ENCODE measurements at places on chromosomes 3 and 15.

- no peak for DNase-seq
Measured at GRCh38 chr3:141561426-141562034, 74.7 kb downstream of the RASA2 start.

GRCh38 chr3:183825456-183826161 lies at the start of gene MAP6D1:
MAP6D1 (minus strand) TSS chr3:183825577; CDS start chr3:183825547, 30 bp downstream.
- DNase-seq, result peak; percentile 1

GRCh38 chr3:95721938-95722337 lies 1092.5 kb upstream of the EPHA6 start:
- DNase-seq, result no peak

GRCh38 chr3:151037746-151038477 lies 47.6 kb upstream of the MED12L start:
- DNase-seq, result no peak

DNA sequence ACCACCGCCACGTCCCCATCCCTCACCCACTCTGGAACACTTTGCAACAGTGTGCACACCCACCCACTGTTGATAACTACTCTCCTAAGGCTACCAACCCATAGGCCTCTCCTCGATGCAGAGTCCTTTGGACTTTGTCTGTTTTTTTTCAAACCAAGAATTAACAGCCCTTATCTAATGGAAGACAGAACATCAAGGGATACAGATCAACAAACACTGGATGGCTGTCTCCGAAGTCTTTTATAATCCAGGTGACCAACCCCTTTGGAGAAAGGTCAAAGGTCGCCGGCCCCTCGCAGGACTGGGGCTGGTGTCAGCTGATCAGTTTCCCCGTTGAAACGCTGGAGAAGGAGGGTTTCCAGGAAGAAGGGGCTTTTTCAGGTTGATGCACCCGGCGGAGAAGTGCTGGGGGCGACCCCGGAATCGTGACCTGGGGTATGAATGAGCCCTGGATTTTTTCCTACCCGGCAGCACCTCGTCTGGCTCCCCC lies 532 bp downstream of the B4GALT4 start:
- no peak for DNase-seq

DNA sequence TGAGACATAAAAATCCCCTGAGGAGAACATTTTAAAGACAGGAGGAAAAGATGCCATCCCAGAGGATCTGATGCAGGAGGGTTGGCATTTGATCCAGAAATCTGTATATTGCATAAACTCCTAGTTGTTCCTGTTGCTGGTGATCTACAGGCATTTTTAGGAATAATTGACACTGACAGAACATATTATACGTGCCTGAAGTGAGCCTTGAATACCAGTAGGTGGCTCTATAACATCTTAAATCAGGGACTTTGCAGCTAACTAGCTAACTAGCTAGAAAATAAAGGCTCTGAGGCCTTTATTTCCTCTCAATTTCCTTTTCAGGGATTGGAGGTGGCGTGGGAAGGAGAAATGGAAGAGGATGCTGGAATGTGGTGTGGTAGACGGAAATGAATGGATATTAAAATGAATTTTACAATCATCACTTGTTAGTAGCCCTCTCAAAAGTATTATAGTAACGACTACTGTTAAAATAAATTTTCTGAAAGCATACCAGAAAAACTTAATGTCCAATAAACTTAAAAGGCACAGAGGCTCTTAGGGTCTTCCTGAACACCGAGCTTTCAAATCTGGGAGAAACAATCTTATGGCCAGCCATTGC lies 73.8 kb upstream of the ZBED2 start:
- DNase-seq, result no peak

DNA sequence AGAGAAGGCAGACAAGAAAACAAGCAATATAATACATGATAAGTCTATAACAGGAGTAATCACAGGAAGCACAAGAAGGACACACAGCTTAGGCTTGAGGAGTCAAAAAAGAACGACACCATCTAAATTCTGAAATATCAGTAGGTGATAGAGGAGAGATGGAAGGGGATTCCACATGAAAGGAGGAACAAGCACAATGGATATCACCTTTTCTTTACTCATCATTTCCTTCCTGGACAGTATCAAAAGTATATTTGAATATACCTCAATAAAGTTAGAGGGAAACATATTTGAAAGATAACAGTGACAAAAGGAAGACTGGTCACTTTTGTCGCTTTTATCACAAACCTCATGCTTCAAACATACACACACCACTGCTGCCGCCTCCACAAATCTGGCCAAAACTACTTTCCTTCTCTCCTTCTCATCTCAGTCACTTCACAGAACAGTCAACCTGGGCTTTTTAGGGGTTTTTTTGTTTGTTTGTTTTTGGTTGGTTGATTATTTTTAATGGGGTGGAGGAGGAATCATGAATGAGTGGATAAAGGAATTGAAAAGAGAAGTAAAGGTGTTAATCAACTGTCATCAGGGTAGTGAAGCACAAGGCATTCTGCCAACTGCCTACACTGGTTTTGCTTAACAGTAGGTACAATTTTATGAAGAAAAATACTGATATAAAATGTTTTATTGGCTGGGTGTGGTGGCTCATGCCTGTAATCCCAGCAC lies 18.5 kb downstream of the DENND4A start:
- no peak for DNase-seq

- no peak for DNase-seq
Measured at GRCh38 chr3:181292984-181293383, 303.4 kb upstream of the DNAJC19 start.

- no peak for DNase-seq
Measured at GRCh38 chr3:82641701-82642100, 880.3 kb upstream of the GBE1 start.

GRCh38 chr15:98085003-98085639 lies 124.6 kb downstream of the ARRDC4 start:
- no peak for DNase-seq

GRCh38 chr3:25818335-25818734 lies 28.4 kb downstream of the OXSM start:
- DNase-seq, result no peak

DNA sequence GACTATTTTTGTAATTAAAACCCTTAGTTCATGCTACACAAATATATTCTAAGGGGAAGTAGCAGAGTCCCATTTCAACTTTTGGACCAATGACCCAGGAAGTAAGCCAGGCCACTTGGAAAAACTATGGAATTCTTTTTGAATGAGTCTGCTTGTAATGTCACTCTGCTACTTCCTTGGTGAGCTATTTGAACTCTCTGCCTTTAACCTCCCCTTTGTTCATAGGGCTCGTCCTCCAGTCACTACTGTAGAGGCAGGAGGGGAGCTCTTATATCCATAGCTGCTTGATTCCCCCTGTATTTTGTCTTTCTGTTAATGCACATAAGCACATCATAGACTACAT lies 119.6 kb downstream of the UACA start:
- no peak for DNase-seq

DNA sequence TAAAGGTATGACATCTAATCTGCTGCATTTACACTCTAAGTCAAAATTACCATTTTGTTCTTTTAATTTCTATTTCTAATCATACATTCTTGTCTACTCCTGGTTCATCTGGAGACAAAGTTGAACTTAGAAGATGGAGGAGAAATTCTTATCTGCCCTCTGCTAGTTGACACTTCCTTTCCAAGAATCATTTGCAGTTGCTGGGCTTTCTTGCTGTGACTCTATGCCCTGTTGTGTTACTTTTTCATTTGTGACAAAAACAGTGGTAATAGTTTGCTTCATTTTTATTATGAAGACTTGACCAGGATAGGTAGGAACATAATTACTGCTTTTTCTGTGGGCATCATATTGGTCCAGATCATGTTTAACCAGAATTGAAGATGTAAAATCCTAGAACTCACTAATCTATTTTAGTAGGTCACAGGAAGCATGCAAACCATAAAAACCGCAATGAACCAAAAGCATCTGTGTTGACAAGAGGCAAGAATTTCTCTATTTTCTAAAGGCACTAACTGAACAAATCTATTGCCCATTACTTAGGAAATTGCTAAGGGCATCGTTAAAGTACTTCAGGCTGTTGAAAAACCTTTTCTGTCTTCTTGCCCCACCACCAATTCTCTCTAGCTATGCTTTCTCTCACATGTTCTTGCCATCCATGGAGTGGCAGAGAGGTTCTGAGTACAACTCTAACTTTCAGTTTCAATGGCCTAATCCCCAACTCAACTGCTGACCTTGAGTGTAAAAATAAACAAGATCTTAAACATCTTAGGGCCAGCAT lies 4.2 kb upstream of the CCR2 start:
- DNase-seq, result no peak

DNA sequence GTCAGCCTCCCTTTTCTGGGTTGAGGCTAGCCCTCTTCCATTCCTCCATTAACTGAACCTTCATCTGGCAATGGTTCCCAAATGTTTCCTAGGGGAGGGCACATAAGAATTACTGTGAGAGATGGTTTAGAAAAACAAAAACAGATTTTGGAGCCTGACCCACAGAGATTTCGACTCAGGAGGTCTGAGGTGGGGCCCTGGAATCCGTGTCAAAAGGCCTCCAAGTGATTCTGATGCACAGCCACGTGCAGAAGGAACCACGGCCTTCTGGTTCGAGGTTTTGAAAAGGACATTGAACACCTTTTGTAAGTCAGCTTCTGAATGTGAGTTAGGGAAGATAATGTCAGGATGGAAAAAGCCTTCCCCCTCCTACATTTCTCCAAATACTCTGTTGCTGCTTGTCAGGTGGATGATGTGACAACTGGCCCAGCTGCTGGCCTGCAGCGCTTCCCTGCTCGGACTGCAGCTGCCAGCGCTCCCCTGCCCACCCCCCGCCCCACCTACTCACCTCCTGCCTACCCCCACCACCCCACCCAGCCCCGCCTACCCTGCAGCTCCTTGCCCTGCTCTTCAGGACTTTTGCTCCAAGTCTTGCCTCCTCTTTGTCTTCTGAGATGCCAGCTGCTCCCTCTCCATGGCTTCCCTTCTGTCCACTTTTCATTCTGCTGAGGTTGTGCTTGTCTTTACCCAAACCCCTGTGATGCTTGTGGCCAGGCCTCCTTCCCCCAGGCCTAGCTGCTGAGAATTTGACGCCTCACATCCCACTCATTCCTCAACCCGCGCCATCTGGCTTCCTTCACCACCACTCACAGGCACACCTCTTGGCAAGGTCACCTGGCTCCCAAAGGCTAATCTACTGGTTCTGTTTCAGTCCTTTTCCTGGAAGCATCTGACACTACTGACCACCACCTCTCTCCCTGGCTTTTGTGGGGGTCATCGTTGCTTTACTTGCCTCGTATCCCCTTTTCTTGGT lies 6.6 kb downstream of the EHD4 start:
- DNase-seq, result no peak

GRCh38 chr3:414063-414462 lies 217.5 kb downstream of the CHL1 start:
- no peak for DNase-seq

- no peak for DNase-seq
Measured at GRCh38 chr3:123094516-123095313, 27.9 kb downstream of the PDIA5 start.

DNA sequence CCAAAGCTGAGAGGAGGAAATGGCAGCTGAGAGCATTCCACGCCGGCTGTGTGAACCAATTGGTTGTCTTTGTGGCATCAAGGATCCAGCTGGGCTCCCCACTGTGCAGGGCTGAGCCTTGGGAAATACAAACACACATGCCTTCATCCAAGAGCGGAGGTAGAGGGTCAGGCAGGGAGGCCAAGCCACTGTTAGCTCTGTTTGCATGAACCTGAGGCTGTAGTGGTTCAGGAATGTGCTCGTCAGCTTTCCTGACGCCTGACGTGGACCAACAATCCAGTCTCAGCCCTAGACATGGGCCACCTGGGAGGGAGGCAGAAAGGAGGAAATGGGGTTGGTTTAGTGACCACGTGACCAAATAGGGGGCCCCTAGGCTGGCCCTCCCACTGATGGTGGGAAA lies 276.9 kb downstream of the TLE3 start:
- no peak for DNase-seq

- no peak for DNase-seq
Measured at GRCh38 chr3:191401775-191402357, 59.1 kb upstream of the PYDC2 start.

DNA sequence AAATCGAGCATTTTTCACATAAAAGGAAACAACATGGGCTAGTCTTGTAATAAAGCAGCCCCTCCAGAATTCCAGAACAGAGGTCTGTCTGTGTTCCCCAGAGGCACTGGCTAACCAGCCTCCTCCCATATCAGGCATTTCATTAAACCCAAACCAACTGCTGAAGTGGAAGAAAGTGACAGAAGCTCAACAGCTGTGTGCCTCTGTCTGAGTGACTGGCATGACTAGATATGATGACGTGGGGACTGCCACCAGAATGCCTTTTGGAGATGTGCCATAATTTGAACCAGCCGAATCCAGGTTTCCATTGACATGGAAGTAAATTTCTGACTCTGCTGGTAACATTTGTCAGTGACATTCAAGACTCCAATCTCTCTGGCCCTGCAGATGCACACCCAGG lies 8.7 kb downstream of the LIMD1 start:
- no peak for DNase-seq

DNA sequence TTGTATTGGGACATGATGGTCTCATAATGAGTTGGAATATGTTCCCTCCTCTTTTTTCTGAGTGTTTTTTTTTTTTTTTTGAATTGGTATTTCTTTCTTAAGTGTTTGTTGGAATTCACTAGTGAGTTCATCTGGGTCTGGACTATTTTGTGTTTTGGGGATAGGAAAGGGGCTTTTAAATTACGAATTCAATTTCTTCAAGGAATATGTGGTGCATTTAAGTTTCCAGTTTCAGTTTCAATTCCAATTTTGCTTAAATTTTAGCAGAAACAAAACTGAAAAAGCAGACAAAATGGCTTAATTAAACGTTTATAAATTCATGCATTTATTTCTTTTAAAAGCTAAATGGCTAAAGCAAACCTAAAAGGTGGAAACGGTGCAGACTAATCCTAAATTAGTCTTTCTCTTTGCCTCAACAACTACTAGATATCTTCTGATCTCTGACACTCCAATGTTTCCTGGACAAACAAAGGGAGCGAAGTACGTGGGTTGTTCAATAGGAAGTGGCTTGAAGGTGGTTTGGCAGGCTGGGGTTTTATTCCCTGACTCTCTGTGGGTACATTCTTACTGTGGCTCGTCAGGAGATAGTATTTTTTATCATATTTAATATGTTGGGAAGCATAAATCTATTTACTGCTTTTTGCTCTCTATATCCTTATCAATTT lies 50.0 kb upstream of the CORO2B start:
- DNase-seq, result no peak

DNA sequence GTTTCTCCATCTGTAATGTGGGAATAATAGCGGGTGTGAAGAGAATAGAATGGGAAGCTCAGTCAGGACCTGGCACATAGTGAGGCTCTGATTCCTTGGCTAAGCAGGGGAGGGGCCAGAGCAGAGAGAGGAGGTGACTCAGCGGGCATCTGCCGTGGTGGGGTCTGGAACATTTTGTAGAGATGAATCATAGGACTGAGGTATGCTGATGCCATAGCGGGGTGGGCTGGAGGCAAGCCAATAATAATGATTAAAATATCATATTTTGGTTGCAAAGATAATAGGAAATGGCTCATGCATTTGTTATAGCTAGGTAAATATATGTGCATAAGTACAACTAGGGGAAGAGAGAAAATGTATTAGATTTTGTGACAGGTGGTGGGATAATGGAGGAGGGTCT lies 11.2 kb downstream of the TGM4 start:
- no peak for DNase-seq

GRCh38 chr15:73679964-73680363 lies 4.2 kb upstream of the CD276 start:
- DNase-seq, result no peak

Measured in stimulated activated CD8-positive, alpha-beta memory T cell treated with anti-CD3 and anti-CD28 coated beads, Interleukin-7, amount 100 ng/mL, for 4 hours (primary cell).